ENCODE measurements at places on chromosomes 3 and 15.
A peak's percentile ranks its signal among the peaks of the same experiment; 100 is the strongest.

DNA sequence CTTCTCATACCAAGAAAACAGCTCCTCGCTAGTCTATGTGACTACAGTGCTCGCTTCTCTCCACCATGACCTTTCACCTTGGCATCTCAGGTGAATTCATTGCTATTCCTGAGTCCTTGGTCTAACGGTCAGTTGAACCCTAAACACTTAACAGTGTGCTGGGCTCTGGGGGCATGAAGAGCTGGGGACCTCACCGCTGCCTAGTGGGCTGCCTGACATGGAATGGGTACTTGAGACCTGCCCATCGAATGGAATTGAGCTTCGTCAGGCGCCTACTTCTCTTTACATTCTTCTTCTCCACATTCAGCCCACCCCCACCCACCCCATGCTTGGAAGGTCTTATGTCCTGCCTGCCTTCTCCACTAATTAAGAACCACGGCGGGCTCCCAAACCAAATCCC, 22.1 kb downstream of the BOC start:
- DNase-seq: no peak

GRCh38 chr3:126880901-126881300, 102.0 kb upstream of the PLXNA1 start:
- no peak for DNase-seq

DNA sequence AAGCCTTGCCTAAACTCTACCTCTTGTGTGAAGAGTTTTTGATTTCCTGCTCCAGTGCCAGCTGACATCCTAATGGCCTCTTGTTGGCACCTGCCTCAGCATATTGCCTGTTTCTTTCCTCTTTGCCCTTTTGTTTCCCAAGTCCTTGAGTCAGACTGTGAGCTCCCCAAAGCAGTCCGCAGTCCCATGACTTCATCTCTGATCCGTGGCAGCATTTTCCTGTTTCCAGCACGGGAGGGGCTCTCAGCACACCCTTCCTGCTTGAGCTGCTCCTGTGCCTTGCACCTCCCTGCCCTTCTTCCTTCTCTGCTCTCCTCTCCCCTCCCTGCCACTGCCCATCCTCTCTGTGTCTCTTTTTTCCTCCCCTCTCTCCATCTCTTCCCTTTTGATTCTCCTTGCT, 179.6 kb downstream of the EPHB1 start:
- no peak for DNase-seq

- no peak for DNase-seq
Measured at GRCh38 chr3:125125821-125126245, 70.0 kb upstream of the HEG1 start.

DNA sequence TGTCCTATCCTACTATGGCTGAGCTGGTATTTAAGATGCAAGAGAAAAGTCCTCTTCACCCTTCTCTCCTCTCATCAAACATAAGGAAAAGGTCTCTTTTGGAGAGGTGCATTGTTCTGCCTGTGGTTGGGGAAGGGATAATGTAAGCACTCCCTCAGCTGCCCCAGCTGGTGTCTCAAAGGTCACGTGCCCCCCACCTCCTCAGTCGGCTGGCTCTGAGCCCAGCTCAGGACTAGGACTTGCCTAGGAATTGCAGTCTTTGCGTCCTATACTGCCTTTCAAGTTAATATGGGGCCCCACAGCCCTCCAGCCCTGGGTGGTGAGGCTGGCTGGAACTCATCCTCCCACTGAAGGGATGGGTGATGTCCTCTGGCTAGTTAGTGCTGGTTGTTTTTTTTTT, 29.7 kb downstream of the OR4F15 start:
- no peak for DNase-seq

DNA sequence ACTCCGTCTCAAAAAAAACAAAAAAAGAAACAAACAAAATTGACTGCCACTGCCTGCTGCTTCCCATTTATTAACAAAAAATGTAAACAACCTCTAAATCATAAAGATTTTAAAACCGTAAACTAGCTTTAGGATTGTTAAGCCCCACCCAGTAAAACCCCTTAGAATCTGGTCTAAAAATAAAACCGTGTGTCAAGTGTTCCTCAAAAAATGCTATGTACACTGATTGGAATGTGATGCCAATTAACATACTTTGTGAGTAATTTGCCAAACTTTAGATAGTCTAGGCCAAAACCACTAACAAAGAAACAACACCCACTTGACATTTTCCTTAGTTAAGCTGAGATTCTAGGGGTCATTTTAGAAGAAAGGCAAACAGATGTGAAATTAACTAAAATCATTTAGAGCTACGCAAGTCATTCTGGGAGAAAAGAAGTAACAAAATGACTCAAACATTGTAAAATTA, 5.3 kb downstream of the RAF1 start:
- no peak for DNase-seq

GRCh38 chr3:8972639-8973038, 9.4 kb upstream of the RAD18 start:
- DNase-seq: no peak

GRCh38 chr3:37907906-37908305, 46.2 kb downstream of the CTDSPL start:
- DNase-seq: no peak

GRCh38 chr3:143795874-143796273, 52.4 kb downstream of the SLC9A9 start:
- DNase-seq: no peak

DNA sequence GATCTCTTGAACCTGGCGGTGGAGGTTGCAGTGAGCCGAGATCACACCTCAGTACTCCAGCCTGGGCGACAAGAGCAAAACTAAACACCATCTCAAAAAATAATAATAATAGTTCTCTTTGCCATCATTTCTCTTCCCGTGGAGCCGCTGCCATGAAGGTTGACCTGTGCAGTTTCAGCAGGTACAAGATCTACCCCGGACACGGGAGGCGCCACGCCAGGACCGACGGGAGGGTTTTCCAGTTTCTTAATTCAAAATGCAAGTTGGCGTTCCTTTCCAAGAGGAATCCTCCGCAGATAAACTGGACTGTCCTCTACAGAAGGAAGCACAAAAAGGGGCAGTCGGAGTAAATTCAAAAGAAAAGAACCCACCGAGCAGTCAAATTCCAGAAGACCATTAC, 11.3 kb upstream of the PPP1R2 start:
- DNase-seq: no peak

DNA sequence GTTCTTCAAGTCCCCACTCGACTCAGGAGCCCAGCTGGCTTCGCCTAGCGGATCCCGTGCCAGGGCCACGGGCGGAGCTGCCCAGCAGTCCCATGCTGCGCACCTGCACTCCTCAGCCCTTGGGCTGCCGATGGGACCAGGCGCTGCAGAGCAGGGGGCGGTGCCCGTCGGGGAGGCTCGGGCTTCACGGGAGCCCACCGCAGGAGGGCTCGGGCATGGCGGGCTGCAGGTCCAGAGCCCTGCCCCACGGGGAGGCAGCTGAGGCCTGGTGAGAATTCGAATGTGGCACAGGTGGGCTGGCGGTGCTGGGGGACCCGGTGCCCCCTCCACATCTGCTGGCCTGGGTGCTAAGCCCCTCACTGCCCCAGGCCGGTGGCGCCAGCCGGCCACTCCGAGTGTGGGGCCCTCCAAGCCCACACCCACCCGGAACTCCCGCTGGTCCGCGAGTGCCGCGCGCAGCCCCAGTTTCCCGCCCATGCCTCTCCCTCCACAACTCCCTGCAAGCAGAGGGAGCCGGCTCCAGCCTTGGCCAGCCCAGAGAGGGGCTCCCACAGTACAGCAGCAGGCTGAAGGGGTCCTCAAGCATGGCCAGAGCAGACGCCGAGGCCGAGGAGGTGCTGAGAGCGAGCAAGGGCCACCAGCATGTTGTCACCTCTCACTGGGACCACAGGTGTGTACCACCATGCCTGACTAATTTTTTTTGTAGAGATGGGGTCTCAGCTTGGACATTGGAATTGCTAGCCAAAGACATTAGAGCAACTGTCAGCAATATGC, 17.0 kb downstream of the RAB7A start:
- DNase-seq: no peak

DNA sequence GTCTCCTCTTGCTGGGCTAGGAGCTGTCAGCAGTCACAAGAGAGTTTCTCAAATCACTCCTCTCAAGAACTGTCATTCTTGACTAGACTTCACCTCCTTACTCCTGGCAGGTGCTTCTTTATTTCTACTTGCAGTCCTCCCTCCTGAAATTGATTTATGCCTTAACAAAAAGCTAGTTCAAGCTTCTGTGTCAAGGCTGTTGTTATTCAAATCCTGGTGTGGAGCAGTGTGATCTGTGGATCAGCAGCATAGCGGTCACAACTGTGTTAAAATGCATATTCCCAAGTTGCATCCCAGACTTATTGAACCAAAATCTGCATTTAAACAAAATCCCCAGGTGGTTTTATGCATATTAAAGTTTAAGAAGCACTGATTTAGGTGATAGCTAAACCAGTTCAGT, 120.7 kb upstream of the MRPL3 start:
- DNase-seq: no peak

GRCh38 chr3:105561876-105562275, 195.2 kb downstream of the ALCAM start:
- no peak for DNase-seq

DNA sequence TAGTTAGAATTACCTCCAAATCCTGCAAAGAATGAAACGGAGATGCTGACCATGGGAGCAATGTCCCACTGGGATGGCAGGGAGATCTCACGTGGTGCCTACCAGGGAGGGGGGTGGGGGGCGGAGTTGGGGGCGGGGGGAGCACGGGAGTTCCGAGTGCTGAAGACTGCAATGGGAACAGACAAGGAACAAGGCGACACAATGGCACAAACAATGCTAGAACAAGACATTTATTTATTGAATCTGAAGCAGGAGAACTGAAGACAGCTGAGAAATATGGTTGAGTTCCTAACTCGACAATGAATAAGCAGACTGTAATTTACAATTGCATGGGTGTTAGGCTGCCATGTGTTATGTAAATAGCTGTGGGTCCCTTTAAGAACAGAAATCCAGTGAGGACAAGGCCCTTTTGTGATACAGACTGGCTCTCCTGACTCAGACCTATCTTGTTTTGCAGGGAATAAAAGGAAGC, 91.2 kb downstream of the AQP9 start:
- no peak for DNase-seq

- peak; percentile 3 for DNase-seq
Measured at GRCh38 chr3:13706886-13707285, 158.0 kb downstream of the FBLN2 start.

DNA sequence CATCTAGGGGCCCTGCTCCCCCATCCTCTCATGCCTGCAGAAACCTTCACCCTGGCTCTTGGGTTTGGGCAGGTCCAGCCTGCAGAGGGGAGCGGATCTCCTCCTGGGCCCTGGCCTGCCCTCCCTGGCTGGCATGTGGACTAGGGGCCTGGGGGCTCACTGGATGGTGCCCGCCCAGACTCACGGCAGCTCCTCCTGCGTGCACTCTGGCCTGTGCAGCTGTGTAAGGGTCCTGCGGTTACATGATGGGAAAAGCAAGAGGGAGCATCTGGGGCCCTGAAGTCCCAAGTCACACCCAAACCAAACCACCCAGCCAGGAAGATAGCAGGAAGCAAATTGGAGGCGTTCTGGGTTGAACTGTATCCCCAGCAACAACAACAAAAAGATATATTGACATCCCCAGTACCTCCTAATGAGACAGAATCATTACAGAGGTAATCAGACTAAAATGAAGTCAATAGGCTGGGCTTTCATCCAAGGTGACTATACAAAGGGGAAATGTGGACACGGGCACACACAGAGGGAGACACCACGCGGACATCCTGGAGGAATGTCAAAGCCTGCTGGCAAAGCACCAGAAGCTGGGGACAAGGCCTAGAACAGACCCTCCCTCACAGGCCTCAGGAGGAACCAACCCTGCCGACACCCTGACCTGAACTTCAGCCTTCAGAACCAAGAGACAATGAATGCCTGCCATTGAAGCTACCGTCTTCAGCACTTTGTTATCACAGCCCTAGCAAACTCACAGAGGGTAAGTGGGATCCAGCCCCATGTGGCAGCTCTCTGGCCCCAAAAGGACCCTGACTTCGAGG, 10.4 kb upstream of the CLK3 start:
- no peak for DNase-seq

GRCh38 chr15:69081310-69082004, 67.0 kb downstream of the NOX5 start:
- DNase-seq: no peak

DNA sequence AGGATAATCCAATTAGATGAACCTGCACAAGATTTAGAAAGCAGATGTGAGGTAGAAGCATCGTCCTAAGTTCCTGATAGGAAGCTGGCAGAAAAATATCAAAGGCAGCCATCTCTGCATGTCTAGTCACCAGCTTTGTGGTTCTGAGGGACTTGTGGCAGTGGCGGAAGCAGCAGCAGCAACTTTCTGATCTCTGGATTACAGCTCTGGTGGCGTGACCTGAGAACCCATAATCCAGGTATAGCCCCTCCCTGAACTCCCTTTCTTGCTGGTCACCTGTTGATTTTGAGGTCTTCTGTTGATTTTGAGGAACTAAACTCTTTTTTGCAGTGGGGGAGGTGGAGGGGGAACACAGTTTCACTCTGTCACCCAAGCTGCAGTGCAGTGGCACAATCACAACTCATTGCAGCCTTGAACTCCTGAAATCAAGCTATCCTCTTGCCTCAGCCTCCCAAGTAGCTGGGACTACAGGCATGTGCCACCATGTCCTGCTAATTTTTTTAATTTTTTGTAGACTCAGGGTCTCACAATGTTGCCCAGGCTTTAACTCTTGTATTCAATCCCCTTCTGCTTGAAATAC, 7.9 kb downstream of the FSIP1 start:
- no peak for DNase-seq

DNA sequence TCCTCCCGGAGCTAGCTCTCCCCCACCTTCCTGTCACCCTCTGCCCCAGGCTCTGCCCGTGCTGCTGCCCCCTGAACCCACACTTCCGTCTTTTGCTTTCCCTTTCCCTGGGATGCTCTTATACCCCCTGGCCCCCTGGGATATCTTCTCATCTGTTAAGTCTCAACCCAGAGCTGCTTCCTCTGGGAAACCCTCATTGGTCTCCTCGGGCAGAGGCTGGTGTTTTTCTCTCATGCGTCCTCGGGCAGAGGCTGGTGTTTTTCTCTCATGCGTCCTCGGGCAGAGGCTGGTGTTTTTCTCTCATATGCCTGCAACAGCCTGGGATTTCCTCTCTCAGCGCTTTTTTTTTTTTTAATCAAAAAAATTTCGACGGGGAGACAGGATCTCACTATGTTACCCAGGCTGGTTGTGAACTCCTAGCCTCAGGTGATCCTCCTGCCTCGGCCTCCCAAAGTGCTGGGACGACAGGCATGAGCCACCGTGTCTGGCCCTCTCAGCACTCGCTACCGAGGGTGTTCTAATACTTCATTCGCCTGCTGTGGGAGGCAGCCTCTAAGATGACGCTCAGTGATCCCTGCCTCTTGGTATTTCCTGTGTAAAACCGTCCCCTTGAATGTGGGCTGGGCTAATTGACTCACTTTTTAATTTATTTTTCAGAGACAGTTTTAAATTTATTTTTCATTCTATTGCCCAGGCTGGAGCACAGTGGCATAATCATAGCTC, 62.7 kb upstream of the TFRC start:
- no peak for DNase-seq

DNA sequence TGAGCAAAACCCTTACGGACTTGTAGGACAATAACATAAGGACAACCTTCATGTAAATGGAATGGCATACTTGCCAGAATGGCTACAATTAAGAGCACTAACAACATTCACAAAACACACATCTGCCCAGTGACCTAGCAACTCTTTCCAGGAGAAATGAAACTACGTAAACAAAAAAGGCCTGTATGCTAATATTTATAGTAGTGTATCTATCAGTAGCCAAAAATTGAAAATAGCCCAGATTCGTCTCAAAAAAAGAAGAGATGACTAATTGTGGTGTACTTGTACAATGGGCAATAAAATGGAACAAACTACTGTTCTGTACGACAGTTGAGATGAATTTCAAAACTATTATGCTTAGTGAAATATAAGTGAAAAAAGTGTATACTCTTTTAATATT, 38.4 kb downstream of the CMC1 start:
- DNase-seq: no peak
